ENCODE measurements at places on chromosomes 2 and 18.
A peak's percentile ranks its signal among the peaks of the same experiment; 100 is the strongest.

GRCh38 chr18:76357585-76358260 lies 137.3 kb downstream of the ZNF516 start:
- DNase-seq = no peak

DNA sequence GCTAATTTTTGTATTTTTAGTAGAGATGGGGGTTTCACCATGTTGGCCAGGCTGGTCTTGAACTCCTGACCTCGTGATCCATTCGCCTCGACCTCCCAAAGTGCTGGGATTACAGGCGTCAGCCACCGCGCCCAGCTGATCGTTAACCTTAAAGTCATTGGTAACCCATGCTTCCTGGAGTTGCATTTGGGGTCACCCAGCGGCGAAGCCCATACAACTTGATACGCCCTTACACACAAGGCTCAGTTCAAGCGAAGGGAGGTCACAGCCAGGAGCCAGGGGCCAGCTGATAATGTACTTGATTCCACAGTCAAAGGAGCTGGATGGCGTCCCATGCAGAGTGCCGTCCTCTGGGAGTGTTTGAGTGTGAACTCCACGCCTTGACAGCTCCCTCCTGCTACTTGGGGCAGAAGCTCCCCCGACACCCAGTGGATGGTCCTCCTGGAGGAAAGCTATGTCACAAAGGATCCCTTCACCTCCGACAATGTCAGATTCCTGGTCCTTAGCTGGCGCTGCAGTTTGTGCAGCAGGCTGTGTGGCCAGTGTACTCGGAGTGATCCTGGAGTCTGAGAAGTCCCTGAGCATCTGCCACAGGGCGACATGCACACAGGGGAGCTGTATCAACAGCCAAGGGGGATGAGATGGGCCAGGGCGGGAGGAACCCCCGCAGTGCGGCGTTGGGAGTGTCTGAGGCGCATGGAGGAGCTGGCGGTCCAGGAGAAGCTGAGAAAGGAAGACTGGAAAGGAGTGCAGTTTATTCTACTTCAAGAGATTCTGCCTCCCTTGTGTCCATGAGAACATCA lies 7.9 kb downstream of the CLHC1 start:
- no peak for DNase-seq

DNA sequence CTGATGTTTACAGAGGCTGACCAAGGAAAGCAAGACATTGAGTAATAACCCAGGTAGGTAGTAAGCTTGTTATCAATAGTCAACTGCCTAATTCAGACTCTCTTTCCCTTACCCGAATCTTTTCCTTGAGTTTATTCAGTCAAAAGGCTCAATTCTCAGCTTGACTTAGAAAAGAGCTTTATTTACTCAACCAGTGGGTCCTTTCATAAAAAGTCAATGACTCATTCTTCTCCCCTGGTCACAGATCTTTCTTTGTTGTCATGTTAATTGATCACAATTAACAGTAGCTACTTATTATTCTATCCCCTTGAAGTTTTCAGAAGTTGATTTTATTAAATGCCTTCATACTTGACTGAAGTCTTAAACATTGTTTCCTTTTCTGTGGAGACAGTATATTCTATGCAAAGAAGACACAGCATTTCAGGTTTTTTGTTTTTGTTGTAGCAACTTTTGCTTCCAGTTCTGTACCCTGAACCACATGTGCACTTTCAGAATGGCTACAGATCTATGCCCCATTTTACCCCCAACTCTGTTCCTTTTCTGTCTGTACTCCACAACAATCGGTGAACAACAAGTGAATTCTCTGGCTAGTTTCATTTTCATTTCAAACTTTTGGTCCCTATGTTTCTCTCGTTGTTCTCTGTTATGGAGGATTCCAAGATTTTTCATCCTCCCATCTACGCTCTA lies 428.3 kb downstream of the NCKAP5 start:
- no peak for DNase-seq

GRCh38 chr2:16037808-16038457 lies 97.6 kb downstream of the MYCN start:
- no peak for DNase-seq

GRCh38 chr2:210477496-210477895 lies 937 bp upstream of the LANCL1 start:
- peak; percentile 1 for DNase-seq

DNA sequence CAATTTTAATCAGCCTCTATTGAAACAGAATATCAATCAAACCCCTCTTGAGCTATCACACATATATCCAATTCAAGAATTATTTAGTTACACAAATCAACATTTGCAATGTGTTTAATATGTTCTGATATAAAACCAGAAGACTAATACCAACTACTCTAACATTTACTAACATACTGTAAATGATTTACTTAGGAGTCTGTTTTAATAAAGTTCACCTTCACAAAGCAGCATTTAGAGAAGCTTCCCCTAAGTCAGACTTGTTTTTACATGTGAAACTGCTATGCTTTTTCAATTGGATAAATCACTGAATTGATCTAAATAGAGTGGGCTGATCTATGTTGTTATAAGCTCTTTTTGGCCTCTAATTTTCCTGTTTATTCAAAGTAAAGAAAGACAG lies 18.3 kb downstream of the COL4A3 start:
- no peak for DNase-seq

- no peak for DNase-seq
Measured at GRCh38 chr18:38940475-38940862, 1374.9 kb upstream of the CELF4 start.

DNA sequence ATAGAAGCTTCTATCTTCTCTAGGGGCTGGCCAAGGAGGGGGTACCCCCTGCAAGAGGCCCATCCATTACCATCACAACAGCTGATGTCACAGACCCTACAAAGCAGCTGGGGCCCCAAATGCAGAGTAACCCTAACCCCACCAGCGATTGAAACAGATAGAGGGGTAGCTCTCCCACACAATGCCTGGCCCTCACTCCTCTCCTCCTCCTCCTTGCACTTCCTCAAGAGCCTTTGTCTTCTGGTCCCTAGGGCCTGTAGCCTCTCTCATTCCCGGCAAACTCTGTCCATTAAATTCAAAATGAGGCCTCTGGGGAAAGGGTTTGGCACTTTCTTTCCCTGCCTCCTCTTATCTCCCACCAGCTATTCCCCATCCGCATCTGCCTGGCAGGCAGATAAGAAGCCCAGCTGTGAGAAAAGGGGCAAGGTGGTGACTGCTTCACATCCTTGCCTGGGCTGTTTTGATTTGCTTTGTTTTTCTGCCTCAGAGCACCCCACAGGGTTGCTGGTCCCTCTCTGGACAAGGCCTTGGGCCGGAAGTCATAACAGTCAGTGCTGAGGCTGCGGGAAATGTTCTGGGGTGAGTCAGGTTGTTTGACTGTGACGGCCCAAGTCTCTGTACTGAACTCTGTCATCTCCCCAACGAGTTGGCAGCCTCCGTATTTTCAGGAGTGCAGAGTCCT lies 26.1 kb upstream of the CYP26B1 start:
- no peak for DNase-seq

DNA sequence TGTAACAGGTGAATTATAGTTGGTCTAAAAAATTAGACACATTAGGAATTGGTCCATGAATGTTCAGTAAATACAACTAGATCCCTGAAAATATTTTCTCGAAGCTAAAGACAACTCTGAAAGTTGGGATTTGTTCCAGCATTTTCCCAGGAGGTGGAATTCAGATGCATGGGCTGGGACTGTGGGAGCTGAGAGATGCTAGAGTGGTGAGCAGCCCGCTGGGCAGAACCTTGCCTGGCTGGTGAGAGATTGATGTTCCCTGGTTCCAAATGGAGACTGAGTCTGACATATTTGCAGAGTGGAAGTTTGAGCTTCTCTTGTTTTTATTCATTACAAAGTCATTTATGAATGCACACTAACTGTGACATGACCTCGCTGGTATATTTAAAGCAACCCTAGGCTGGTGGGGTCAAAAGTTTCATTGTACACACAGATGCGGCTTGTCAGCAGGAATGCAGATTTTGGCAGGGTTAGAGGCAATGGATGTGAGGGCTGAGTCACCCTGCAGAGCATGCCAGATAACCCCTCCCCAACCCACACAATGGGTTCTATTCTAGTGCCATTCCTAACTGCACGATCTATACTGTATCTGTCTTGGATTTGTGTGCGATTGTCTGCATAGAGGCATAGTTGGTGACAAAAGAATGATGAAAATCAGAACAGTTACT lies 23.5 kb upstream of the TMEM178A start:
- DNase-seq = peak; percentile 10

DNA sequence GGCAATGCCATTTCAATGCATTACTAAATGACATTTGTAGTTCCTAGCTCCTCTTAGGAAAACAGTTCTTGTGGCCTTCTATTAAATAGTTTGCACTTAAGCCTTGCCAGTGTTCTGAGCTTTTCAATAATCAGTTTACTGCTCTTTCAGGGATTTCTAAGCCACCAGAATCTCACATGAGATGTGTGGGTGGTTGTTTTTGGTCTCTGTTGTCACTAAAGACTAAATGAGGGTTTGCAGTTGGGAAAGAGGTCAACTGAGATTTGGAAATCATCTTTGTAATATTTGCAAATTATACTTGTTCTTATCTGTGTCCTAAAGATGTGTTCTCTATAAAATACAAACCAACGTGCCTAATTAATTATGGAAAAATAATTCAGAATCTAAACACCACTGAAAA lies 45.3 kb downstream of the HADHB start:
- DNase-seq = no peak

- peak; percentile 19 for DNase-seq
Measured at GRCh38 chr2:112257575-112257974, 2.7 kb upstream of the ZC3H8 start.

DNA sequence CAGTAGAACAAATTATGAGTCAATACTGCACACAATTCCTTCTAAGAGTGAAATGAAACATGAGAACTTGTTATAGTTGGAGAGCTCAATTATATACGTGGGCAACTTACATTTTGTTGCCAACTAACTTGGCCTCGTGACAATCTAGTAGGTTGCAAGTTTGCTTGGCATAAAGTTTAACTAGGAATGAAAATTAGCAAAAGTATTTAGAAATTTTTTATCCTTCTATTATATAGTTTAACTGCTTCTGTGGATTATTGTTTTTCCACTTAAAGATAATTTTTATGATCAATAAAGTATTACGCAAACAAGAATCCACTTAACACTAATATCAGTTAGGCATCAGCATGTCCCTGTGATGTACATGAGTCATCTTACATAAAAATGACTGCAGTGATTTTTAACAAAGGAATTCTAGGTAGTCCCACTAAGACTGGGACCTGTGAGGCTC lies 41.1 kb downstream of the FAM124B start:
- no peak for DNase-seq

DNA sequence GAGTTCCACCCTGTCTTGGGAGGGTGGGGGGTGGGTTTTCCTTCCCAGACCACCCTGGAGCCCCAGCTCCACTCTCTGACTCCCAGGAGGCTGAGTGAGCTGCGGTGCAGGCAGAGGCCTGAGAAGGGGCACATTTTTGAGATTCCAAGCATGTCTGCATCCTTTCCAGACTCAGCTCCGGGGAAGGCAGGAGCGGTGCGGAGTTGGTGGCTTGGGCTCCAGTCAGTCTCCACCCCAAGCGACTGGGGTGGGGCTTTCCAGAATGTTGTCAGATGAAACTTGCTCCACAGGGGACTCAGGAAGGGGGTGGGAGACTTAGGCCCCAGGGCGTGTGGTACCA lies 44.2 kb upstream of the HS6ST1 start:
- no peak for DNase-seq

- no peak for DNase-seq
Measured at GRCh38 chr2:15494877-15495276, 66.3 kb downstream of the NBAS start.

- DNase-seq = no peak
Measured at GRCh38 chr18:59643740-59644139, 53.5 kb downstream of the CCBE1 start.

GRCh38 chr2:127508631-127509034 lies 17.7 kb downstream of the IWS1 start:
- DNase-seq = peak; percentile 94

DNA sequence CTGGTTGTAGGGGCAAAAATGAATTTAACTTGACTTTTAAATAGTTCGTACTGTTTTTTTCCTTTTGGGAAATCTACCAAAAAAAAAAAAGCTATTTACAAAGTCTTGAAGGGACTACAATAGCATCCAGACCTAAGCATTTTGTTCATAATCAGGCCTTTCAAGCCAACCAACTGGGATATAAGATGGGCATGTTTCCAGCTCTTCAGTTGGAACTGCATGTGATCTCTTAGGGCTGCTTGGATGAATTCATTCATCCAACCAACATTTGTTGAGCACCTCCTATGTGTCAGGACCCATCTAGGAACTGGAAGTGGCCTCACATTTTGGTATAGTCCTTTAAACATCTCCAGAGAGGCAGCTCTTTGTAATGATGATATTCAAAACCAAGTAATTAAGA lies 98.6 kb downstream of the AAK1 start:
- DNase-seq = no peak

DNA sequence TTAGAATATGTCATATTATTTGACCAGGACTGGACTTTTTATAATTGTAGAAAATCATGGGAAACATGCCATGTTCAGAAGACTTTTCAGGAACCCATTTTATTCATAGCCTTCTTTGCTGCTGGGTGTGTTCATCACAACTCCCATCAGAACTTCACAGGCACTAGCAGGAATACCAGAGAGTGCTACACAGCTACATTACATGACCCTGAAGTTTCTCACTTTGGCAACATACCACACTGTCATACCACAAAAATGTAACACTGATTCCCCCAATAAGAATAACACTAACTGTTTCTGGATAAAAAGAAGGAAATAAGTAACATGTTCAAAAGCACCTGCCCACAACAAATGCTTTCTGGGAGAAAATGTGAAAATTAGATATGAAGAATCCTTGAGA lies 405.4 kb downstream of the CDH2 start:
- no peak for DNase-seq

DNA sequence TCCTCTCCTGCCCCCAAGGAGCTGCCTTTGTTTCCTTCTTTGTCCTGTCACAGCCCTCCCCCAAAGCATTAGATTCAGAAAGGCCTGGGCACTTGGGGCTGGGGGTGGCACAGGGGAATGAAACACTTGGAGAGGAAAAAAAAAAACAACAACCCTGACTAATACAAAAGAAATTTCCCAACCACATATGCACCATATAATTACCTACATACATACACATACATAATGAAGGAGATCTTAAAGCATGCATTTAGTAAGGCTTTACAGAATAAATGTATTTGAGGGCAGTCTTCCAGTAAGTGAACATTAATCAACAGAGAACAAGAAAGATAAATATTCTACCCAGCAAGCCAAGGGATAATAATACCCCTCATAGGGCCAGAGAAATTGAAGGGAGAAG lies 70.0 kb upstream of the PPP1CB start:
- DNase-seq = no peak

GRCh38 chr2:151189125-151189524 lies 72.5 kb downstream of the RBM43 start:
- DNase-seq = no peak

DNA sequence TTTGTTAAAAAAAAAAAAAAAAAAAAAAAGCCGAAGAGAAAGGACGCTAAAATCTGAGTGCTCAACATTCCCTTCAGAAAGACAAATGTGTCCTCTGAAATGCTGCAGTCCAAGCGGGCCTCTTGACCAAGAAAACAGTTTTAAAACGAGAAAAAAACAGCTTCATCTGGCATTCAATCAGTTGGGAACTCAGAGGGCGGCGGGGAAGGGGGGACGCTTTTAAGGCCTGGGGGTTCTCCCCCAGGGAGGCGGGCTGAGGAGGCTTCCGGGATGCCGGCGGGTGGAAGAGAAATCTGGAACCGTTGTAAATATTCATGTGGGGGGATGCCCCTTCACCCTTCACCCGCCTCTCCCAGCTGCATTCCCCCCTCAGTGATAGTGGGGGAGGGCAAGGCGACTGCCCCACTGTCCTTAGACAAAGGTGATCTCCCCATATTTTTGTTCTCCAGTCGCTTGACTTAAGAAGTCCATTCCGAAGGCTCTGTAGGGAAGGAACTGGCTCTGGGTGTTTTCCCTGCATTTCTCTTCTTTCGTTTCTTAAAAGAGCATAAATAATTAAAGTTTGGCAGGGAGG lies 3.3 kb upstream of the HOXD11 start:
- no peak for DNase-seq

GRCh38 chr18:75502286-75502685 lies 74.8 kb upstream of the SMIM21 start:
- DNase-seq = no peak

Data from MV-4-11 (cell line).